ENCODE measurements at places on chromosomes 12 and 14.

GRCh38 chr12:1633459-1633858 lies 4.4 kb downstream of the WNT5B start:
- DNase-seq, result peak; percentile 61

GRCh38 chr12:26628234-26628633 lies 204.8 kb downstream of the ITPR2 start:
- no peak for DNase-seq

- no peak for DNase-seq
These were observed 11.9 kb downstream of the AVIL start for GRCh38 chr12:57806677-57807076.

DNA sequence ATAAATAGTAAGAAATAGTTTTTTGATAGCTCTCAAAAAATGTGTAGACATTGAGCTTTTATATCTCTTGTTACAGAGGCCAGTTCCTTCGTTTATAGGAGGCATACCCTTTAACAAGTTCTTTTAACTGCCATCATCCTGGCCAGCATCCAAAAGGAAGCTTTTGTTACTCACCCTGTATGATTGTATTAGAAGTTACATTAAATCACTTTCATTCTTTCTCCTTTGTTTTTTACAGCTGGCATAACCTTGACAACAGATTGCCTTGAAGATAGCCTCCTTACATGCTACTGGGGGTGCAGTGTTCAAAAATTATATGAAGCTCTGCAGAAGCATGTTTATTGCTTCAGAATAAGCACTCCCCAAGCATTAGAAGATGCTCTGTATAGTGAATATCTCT lies 20.1 kb downstream of the CGRRF1 start:
- no peak for DNase-seq

DNA sequence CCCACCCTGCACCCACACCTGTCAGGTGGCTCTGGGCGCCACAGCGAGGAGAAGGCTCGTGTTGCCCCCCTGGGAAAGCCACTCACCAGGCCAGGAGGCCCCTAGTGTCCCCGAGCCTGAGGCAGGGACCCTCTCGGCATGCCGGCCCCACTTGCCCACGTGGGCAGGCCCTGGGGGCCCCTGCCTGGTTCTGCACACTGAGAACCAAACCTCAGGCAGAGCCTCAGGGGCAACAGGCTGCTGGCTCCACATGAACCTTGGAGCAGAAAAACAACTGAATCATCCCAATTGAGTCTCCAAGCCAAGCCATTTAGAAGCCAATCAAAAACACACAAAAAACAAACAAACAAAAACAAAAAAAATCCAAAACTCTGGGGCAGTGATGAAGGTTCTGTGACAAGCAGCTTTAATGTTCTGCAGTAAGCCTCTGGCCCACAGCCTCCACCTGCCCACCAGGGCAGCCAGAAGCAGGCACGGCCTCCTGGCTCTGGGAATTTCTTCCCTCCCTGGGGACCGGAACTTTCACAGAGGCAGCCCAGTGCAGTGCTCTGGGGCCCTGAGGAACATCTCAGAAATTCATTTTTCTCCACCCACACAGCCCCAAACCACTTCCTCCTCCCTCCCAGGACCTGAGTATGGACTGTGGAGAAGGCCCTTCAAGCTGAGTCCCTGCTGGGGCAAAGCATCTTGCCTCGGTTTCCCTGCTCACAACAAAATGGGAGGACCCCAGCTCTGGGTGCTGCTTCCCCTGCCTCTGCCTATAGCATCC lies 90.2 kb downstream of the CHGA start:
- peak; percentile 84 for DNase-seq

GRCh38 chr12:82968631-82969367 lies 282.1 kb downstream of the TMTC2 start:
- no peak for DNase-seq

GRCh38 chr12:105978276-105978675 lies 160.5 kb downstream of the NUAK1 start:
- DNase-seq, result no peak

DNA sequence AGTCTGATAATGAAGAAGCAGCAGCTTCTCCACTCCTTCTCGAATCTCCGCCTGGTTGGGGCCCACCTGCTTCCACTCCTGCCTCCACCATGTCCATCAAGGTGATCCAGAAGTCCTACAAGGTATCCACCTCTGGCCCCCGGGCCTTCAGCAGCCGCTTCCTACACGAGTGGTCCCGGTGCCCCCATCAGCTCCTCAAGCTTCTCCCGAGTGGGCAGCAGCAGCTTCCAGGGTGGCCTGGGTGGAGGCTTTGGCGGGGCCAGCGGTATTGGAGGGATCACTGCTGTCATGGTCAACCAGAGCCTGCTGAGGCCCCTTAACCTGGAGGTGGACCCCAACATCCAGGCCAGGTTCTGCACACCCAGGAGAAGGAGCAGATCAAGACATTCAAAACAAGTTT lies 381.0 kb upstream of the USP15 start:
- no peak for DNase-seq

DNA sequence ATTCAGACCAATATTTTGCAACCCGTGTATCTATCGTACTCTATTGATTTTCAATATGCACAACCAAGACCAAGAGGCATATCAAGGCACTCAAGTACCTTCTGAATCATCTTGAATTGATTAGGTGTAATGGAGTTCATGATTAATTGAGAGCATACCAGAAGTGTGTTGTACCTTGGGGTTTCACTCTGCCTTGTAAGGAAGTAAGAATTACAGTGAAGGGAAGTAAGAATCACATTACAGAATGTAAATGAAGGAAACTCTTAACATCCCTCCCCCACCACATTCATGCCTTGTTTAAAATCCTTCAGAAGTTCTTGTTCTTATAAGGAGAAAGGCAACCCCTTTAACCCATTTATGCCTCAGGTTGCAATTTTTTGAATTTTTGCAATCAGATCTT lies 5.4 kb upstream of the MGAT4C start:
- DNase-seq, result no peak

- DNase-seq, result peak; percentile 81
These were observed 7.2 kb upstream of the SDR9C7 start for GRCh38 chr12:56941299-56942017.

GRCh38 chr12:24795699-24796347 lies 153.1 kb downstream of the BCAT1 start:
- DNase-seq, result peak; percentile 32

DNA sequence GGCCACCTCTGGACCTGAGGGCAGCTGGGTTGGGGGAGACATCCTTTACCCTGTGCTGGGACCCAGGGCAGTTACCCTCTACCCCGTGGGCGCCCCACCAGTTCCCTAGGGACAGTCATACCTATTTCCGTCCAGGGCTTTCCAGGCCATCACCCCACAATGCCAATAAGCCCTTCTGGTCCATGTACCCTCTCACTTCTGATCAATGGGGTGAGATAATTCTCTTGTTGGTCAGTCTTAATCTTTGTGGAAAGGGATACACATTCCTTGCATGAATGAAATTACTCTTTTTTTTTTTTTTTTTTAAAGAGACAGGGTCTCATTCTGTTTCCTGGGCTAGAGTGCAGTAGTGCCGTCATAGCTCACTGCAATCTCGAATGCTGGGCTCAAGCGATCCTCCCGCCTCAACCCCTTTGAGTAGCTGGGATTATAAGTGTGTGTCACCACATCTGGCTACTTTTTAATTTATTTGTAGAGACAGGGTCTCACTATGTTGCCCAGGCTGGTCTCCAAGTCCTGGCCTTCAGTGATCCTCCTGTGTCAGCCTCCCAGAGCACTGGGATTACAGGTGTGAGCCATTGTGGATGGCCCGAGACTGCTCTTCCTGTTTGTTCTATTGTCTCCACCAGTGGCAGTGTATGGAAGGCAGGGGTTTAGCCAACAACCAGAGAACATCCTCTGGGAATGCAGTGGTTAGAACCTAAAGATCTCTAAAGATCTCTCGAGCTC lies 46.3 kb upstream of the STON2 start:
- DNase-seq, result no peak

DNA sequence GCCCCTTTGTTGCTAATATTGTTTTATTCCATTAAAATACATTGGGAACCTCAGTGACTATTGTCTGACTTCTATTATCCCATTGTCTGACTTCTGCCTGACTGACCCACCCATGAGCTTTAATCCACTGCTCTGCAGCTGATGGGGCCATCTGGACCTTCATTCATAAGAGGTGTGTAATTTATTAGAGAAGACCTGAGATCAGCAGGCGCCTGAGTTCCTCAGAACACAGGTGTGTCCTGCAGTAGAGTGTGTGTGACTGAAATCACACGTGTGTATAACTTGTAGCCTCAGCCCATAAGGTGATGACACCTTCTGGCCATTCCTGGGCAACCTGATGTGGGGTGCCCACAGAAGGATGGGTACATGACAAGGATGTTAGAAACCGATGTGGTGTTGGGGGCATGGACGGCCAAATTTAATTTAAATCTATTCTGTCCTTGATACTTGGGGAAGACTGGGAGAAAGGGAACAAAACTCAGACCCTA lies 821.0 kb downstream of the TMEM121 start:
- DNase-seq, result no peak

- DNase-seq, result no peak
These were observed 1.1 kb downstream of the NELL2 start for GRCh38 chr12:44874981-44875416.

GRCh38 chr12:11719678-11720099 lies 70.2 kb downstream of the ETV6 start:
- DNase-seq, result peak; percentile 95

DNA sequence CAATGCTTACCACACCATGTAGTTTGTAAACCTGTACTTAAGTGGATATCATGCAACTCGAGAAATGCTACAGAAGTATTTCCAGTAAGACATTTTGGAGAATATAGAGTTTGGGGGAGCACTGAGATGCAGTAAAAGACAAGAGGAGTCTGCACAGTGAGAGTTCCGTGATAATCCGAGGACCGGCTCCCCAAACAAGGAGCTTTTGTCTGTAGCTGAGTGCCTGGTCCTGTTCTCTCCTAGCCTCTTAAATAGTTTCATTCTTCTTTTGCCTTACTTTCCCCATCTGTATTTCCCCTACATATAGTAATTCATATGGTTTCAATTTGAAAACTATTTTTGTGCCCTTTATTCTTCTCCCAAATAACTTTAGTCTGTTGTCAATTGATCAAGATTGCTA lies 364.1 kb downstream of the EGLN3 start:
- no peak for DNase-seq

- DNase-seq, result no peak
These were observed 256.6 kb downstream of the BTG1 start for GRCh38 chr12:91889059-91889458.

DNA sequence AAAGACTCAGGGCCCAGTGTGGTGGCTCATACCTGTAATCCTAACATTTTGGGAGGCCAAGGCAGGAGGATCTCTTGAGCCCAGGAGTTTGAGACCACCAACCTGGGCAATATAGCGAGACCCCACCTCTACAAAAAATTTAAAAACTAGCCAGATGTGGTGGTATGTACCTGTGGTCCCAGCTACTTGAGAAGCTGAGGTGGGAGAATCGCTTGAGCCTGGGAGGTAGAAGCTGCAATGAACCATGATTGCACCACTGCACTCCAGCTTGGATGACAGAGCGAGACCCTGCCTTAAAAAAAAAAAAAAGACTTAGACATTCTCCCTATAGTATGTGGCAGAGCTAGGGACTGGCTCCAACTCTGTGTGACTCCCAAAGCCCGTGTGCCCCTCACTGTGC lies 2.9 kb downstream of the UBE3B start:
- DNase-seq, result no peak

DNA sequence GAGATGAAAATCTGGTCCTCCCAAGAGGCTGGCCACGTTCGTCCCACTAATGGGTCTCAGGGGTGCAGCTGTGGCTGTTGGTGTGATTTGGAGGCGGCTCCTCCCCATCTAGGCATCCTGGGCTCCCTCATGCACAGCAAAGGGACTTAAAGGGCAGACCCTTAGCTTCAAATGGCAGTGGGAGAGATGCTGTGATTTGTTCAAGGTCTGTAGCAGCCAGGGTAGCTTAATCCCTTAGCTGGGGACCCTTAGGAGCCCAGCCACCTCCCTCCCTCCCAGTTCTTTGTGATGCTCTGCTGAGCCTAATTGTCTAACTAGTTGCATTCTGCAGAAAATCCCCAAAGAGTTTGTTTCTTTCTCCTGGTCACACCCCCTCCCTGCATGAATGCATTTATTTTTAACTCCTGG lies 18.3 kb downstream of the DYRK4 start:
- DNase-seq, result no peak

DNA sequence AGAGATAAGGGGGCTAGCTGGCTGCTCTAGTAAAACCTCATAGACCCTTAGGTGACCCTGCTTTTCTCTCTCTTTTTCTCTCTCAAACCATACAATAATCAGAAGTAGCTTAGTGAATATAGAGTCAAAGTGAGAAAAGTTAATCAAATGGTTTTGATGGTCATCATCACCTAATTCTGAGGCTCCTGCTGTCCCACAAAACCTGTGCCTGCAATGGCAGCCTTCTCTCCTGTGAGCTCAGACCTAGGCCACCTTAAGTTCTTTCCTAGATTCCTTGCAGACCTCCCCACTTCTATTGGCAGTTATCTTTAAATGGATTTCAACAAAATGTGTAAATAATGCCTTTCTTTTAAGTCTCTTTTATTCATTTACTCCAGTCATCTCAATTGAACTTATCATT lies 1.5 kb upstream of the RPAP3 start:
- DNase-seq, result no peak

DNA sequence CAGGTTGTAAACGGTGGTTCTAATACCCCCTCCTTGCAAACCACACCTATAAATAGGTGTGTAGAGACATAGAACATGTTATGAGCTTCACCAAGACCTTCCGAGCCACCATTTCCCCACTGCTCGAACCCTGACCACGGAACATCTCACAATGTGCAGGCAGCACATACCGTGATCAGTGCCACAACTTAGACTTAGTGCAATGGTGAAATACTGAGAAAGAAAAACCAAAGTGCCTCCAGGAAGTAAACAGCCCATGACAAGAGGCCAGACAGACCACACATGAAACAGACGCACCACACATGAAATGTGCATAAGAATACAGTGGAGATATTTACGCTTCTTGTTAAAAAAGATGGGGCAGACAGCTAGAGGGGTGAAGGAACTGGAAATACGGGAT lies 166.9 kb upstream of the CCND2 start:
- DNase-seq, result no peak

- DNase-seq, result no peak
These were observed 1.1 kb downstream of the TDG start for GRCh38 chr12:103966736-103967135.

- DNase-seq, result no peak
These were observed 100.7 kb downstream of the ZFC3H1 start for GRCh38 chr12:71562676-71563595.

DNA sequence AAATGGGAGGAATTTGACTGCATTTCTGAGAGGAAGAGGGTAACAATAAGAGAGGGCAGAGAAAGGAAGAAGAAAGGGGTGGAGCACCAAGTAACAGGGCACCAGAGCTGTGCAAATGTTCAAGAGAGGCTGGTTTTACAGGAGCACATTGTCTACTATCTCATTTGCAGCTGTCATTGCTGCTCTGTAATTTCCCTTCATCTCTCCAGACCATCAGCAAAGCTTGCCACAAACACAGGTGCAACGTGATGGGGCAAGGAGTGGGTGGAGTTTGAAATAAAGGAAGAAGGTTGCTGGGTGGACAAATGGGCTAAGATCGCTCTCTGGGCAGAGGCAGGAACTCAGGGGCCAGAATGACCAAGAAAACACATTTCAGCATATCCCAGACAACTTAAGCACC lies 47.9 kb upstream of the PLEKHG6 start:
- no peak for DNase-seq
